Nucleus accumbens (tissue), 56 donors: ENCODE measurements at places on chromosomes 1 and 21.
A peak's percentile ranks its signal among the peaks of the same experiment; 100 is the strongest.

DNA sequence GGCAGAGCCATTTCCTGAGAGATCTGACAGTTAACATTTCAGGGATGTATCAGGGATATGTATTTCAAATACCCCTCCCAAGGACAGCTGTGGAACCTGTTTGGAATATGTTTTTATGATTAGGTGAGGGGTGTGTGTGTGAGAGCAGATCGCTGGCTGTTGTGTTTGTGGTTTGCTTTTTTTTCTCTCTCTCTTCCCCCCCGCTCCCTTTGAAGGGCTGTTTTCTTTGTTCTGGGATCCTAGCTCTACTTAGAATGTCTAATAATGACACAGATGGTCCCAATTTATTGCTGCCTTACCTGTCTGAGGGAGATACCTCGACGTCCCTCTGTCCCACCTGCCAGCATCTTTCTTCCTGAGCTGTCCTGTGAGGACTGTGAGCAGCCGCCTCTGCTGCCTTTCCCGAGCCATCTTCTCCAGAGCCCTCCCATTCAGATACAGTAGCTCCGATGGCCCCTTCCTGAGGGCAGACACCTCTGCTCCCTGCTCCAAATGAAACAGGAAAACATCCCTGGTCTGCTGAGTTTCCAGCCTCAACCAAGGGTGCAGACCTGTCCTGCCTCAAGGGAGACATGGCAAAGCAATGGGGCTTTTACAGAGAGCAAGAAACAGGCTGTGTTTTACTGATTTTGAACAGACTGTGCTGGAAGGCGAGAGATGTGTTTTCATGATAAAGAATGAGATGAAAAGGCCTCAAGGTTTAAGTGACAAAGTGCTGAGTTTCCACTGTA, 138.0 kb upstream of the TNR start:
- no peak for DNase-seq

DNA sequence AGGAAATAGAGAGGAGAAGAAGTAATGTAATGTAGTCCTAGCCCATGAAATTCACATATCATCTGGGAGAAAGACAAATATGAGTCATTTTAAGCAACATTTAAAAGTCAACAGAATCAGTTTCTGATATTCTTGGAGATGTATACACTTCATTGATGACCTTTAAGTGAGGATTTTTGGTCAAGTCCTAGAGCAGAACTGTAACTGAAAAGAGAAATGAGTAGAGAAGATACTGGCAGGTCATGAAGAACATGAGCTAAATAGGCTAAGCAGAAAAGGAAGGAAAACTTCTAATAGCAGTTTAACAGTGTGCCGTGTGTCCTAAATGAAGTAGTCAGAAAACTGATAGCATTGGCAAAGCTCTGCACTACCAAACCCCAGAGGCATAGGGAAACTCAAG, 4.6 kb downstream of the ZFP69B start:
- DNase-seq, result no peak

DNA sequence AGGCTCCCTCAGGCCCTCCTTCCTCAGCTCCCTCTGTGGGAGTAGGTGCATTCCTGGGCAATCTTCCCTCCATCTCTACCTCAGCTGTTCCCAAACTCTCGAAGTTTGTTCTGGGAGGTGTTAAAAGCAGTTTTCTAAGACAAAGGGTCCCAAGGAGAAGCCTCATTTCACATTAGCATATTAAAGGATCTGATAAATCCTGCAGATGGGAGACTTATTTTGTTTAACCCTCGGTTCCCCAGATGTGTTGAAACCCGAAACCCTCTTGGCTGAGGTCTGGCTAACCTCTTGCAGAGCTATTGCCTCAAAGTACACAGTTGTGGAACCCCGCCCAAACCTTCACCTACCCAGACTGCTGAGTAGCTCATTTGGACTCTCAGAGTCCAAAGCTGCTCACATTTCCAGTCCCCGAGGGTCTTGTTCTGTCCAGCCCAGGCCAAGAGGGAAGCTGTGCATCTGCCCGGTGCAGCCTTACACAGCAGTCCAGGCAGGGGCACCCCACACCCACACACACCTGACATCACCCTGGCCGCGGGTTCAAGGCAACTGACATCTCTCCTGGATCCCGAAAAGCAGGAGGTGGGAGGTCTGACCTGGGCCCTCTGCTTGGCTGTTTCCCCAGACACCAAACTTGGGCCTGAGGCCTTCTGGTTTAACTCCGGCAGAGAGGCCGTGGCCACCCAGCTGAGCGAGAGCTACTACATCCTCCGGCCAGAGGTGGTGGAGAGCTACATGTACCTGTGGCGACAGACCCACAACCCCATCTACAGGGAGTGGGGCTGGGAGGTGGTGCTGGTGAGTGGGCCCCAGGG, 19.5 kb upstream of the SELENON start:
- no peak for DNase-seq

DNA sequence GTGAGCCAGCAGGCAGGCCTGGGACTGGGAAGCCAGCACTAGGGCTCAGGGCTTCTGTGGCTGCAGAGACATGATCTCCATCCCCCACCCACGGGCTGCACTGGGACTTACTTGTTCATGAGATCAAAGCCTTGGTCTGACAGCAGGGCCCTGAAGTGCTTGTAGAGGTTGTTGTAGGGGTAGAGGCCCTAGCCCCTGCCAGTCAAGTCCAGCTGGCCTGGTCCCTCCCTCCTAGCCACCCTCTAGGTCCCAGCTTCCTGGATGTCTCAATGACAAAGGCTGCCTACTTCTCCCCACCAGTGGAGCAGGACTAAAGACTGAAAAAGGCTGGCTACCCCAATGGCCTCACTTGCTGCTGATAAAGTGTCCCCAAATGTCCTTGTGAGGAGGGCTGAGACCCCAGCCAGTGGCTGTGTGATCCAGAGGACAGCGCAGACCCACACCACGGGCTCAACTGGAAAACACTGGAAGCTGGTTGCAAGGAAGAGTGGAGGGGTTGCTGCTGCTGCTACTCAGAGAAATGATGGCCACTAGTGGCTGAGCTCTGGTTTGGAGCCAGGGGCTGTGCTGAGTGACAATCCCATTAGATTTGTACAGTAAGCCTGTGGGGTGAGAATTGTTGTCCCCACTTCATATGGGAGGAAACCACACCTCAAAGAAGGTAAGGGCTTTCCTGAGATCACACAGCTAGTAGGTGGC, 1.4 kb downstream of the HTR1D start:
- DNase-seq, result no peak

DNA sequence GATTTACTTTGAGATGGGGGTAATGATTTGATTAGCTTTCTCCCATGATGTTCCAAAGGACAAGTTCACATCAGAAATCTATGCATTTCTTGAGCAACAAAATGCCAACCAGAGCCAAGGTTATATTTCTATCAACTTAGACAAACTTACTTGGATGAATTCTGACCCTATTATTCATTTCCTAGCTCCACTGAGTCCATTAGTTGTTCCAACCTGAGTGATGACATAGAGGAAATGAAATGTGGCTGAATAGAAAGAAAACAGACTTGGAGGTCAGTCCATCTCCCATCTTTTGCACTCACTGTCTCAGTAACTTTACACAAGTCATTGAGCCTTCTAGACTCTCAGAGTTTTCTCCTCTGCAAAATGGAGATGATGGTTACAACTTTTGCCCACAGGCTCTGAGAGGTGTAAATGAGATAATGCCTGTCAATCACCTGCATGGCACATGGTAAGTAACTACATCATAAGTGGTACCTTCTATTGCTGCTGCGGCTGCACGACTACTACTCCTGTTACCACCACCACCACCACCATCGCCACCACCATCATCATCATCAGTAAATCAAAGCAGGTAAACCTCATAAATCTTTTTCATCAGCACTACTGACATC, 98.2 kb downstream of the PTPN14 start:
- no peak for DNase-seq

- DNase-seq, result no peak
These were observed 32.1 kb upstream of the HIVEP3 start for GRCh38 chr1:41950820-41951219.

DNA sequence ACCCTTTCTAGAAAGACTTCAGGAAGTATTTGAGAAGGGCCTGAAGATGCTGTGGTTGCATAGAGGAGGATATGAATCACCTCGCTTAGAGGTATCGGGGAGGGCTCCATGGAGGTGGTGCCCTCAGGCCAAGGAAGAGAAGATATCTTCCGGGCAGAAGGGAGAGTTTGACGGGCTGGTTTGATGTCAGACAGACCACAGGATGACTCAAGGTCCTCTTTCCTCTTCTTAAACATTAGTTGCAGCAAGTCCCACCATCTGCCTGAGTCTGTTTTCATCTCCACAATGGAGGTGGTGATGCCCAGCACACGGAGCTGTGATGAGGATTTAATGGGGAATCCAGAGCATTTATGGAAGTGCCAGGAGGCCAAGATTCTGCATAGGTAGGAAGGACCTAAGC, 25.1 kb upstream of the RUNX3 start:
- DNase-seq, result no peak

DNA sequence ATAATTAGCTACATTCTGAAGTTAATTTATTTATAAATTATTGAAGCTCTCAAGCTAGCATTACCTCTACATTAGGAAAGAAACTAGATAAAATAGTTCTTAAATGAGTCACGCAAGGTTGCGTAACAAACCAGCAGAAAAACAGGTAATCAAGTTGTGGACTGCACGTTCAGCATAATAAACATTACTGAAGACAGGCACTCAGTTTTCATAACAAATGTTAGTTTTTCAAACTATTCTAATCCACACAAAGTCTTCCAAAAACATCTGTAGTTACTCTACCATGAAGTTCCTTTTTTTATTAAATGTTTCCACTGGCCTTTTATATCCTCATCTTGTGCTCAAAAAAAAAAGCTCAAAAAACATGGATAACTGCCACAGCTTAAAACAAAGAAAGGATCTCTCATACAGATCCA, 1.3 kb downstream of the TOR1AIP2 start:
- no peak for DNase-seq

- peak; percentile 97 for DNase-seq
These were observed at the start of gene CFAP410 for GRCh38 chr21:44338971-44339910. CFAP410 (minus strand) TSS chr21:44339390; CDS start chr21:44339194, 196 bp downstream.

GRCh38 chr1:237191403-237191802, 149.4 kb downstream of the RYR2 start:
- DNase-seq, result no peak

GRCh38 chr1:216922406-216922805, 199.2 kb upstream of the ESRRG start:
- DNase-seq, result no peak

DNA sequence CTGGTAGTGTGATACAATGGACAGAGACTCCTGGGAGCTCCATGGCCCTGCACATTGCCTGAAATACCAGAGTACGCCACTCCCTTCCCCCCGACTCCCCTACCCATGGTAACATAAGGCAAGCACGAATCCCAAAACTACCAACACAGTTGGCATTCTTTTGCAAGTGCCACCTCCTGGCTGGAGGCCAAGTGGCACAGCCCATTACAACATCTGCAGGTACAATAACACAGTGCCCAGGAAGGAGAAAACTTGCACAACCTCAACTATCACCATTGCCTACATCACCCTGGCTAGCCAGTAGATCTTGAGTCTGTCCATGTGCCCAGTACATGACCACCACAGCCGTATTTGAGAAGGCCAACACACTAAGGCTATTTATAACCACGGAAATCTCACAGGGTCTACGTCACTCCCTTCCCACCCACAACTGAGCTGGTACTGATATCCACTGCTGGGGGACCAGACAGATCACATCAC, 11.7 kb downstream of the ADAMTS1 start:
- DNase-seq, result no peak

- DNase-seq, result no peak
These were observed 51.5 kb downstream of the SYT2 start for GRCh38 chr1:202658769-202659168.

- DNase-seq, result no peak
These were observed 26.9 kb upstream of the LBR start for GRCh38 chr1:225454733-225455132.
